ENCODE measurements at places on chromosomes 3 and 15. TPM values are rescaled to one million over a fixed set of nuclear protein-coding genes. Genes with fewer than 3 reads are reported as not detected.

DNA sequence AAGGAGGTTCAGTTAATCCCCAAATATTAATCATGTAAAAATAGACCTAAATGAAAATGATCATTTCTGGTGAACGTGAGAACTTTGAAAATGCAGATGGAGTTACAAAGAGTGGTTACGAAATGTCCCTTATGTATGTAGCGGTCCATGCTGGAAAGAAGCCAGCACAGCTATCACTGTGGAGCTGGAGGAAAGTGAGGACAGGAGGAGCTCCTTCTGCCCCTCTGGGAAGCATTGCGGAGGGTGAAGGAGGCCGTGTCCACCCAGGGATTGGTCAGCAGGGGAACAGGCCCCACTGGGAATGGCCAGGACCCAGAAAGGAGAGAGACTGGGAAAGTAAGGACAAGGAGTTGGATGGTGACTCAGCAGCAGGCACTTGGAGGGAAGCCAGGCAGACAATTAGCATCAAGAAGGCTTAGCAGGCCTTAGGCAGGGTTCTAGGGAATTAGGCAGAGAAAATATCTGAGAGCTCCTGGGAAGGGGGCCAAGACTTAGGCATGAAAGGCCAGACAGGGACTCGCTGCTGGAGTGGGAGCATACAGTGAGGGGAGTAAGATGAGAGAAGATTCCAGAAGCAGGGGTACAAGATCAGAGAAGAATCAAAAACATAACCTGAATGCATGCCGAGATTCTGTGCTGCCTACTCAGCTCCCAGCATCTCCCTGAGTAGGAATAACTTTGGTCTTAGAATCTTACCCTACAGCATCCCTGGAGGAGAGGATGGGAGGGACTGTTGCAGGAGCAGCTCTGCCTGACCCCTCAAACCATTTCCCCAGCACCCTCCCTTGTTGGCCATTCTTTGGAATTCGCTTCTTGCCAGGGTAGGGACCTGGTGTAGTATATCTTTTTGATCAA, 171.0 kb upstream of the UMPS start:
- DNase-seq, result peak; percentile 63

Gene MYD88
- 39.2 TPM for total RNA-seq

DNA sequence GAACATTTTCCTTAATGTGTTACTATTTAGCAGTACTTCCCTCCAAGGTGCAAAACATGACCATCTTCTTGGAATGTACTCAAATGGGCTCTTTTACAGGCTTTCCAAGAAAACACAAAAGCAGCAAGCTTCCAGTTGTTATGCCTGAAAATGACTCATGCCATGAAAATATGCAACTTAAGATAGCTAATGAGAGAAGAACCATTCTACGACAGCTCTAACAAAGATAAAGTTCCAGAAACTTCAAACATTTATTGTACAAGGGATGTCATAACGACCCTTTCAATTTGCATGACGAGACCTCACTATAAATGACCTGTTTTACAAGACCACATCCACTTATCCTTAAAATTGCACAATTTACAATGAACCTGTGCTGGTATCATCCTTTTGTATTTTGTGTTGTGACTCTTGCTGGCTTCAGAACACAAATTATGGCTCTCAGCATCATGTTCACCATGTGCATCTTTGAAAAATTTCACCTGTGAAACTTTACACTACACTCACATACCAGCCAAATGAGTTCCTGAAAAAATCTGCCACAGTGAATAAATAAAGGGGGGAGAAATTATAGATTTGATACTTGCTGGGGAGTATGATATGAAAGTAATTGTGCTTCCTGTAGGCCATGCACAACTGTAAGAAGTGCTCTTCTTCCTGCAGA, 433.7 kb downstream of the MAGI1 start:
- no peak for DNase-seq

GRCh38 chr3:105417525-105418289, 51.0 kb downstream of the ALCAM start:
- DNase-seq, result no peak

Gene PPP1R14D
- not detected for total RNA-seq

DNA sequence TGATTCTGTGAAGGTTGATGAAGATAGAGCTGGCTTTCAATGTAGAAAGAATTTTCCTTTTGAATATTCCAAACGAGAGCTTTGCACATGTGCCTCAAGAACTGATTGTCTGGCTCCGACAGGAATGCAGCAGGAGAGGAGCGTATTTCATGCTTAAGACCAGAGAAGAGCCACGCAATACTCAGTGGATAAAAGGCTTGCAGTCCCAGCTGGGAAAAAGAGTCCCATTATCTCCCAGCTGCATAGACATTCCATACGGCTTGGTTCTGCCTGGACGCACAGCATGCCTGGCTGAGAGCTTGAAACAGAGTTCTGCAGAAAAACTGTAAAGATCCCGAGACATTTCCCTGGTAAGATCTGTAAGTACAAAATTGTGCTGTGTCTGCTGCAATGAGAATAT, at the start of gene CNTN6:
Gene CNTN6 (plus strand): TSS at position 254 of the 400 bp plus-strand sequence. CDS start 54,985 bp downstream, outside the sequence.
- DNase-seq, result no peak

Gene VIPR1
- 7.8 TPM for total RNA-seq

- no peak for DNase-seq
Measured at GRCh38 chr3:69085168-69085832, 563 bp downstream of the ARL6IP5 start.

DNA sequence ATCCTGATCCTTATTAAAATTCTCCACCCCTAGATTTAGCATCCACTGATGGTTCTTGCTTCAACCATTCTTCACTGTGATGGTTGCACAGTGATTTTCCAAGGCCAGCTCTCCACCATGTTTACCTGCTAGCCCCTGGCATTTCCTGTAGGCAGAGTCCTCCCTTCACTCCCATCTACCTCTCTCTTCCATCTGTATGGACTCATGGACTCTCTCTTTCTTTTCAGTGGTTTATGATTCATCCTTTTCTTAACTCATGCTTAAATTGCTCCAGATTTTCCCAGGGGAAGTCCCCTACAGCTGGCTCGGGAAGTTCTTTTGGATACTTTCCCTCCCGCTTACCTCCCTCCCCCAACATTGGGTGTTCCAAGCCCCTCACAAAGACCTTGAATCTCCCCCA, 18.7 kb downstream of the TGM4 start:
- no peak for DNase-seq

Gene IL5RA
- total RNA-seq, result 0.47 TPM

DNA sequence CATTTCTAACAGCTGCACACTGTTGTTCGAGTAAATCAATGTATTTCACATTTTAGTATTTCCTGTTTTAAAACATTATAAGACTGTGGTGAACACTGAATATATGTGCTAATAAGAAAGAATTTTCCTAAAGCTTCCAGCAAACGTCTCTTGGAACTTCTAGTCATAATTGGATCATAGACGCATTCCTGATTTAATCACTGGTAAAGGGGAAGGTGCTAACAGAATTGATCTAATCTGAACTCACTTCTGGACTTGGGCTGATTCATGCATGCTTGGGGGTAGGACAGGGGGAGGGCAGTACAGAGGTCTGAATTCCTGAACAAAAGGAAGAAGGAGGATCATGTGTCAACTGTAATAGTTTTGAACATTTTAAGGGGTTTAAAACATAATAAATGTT, 7.3 kb upstream of the LEKR1 start:
- DNase-seq, result no peak

Gene ZNF662
- 3.8 TPM for total RNA-seq

GRCh38 chr3:87175732-87176131, 51.4 kb upstream of the CHMP2B start:
- no peak for DNase-seq

- no peak for DNase-seq
Measured at GRCh38 chr15:57507111-57507510, 84.6 kb upstream of the MYZAP start.

- DNase-seq, result no peak
Measured at GRCh38 chr3:42490243-42490642, 12.2 kb upstream of the VIPR1 start.

Measured in omental fat pad (tissue), 4 donors.